Fibroblast of mammary gland (primary cell): ENCODE measurements at places on chromosomes 7 and 10.

DNA sequence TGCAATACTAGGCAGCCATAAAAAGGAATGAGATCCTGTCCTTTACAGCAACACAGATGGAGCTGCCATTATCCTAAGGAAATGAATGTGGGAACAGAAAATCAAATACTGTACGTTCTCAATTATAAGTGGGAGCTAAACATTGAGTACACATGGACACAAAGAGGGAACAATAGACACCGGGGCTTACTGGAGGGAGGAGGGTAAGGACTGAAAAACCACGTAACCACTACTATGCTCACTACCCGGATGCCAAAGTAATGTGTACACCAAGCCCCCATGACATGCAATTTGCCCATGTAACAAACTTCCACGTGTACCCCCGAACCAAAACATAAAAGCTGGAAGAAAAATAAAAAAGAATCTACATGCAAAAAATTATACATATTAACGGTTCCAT, 587.0 kb downstream of the PARD3 start:
- no peak for DNase-seq

- no peak for DNase-seq
Observed at GRCh38 chr7:125412890-125413665, 483.5 kb upstream of the POT1 start.

DNA sequence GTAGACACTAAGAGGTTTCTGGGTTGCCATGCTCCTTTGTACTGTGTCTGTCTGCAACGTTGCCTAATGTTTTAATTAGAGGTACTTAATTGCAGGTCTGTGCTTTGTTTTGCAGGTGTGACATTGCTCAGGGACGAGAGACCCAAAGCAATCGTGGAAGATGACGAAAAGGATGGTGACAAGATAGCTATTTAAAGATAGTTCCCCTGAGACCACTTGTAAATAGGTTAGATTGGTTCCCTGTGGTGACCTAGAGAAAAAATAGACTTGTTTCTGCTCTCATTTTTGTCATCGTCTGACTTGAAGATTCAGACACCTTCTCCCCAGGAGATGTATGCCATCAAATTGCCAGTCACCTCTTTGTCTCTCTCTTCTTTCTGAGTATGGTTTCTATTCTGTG, 20.1 kb downstream of the PPP1R17 start:
- no peak for DNase-seq

DNA sequence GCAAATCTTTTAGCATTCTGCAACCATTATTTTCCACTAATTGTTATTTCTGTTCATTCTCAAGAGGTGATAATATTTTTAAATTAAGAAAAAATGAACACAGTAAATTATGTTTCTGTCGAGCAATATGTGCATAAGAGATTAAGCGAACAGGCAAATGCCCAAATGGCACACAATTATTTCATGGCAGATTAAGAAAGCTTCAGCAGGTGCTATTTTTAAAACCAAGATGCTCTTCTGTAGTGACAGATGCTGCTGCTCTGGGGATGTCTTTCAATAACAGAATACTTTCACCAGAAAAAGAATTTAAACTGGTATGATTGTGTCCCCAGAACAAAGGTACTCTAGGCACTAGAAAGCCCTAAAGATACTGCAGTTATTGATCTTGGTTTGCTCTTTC, 412.7 kb upstream of the SORCS1 start:
- no peak for DNase-seq

DNA sequence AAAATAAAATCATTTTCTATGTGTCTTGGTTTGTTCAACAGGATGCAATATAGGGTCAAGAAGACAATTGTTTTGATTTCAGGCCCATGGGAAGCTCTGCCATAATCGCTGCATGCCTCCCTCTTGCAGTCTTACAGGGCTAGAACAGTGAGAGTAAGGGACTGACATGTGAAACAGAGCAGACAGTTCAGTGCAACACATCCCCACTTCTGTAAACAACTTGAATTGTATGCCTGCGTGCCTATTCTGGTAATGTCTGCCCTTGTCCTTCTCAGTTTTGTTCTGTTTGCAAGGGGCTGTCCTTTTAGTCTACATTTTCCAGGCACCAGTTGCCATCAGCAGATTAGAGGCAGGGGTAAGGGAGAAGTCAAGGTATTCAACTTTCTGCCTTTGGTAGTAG, 34.8 kb upstream of the GPR37 start:
- no peak for DNase-seq

DNA sequence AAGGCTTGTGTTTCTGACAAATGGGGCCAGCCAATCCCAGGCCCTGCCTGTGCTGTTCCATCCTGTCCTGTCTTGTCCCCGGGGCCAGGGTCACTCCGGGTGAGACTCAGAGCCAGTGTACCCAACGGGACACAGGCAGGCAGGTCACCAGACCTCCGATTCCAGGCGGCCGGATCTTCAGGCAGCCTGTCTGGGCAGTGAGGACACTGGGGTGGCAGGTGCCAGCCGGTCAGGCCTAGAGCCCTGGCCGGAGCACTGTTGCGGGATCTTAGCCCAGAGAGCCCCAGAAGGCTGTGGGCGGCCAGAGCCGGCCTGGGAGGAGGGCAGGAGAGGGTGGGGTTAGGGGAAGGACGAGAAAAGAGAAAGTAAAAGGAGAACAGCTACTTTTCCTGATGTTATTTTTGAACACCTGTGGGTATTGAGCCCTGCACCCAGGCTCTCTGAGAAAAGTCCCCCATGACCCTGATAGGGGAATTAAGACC, 134.3 kb upstream of the TNRC18 start:
- no peak for DNase-seq

GRCh38 chr10:46550795-46551700, 5.4 kb downstream of the GPRIN2 start:
- no peak for DNase-seq

DNA sequence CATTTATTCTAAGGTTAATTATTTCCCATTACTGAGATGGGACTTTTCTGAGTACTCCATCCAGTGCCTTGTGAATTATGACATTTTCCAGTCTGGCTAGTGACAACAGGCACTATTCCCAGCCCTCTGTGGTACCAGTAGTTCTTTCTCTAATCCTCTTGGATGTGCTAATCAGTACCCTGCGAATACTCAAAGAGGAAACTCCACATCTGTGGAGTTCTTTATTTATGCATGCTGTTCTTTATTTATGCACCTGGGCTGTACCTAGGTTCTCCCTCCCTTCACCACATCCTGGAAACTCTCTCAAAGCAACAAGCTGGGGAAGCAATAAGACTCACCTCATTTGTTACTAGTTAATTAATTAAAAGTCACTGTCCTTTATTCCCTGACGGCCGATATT, 83.5 kb downstream of the TSPAN12 start:
- DNase-seq = no peak

- no peak for DNase-seq
Observed at GRCh38 chr10:114043532-114044246, at the start of gene ADRB1. Gene ADRB1 (plus strand): TSS chr10:114043866. CDS start chr10:114044133, 267 bp downstream.

DNA sequence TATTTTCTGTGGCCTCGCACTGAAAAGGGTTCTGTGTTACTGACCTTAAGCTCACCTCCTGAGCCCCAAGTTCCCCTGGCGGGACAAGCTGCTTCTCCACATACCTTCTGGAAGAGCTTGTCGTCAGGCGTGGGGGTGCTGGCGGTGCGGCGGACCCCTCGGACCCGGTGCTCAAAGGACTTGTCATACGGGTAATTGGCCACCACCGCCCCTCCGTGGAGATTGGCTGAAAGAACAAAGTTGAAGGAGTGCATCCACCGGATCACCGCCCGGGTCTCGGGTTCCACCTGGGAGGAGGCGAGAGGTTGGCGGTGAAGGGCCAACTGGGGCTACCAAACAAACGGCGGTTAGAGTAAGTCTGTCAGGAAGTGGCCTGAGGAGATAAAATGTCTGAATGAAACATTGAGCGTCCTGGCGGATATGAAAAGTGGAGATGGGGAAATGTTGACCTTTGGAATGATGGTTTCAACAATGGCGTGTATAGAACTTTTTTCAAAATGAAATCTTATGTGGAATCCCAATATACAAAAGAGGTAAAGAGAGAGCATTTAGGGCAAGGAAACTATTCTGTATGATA, 16.5 kb downstream of the CPN1 start:
- DNase-seq = no peak

DNA sequence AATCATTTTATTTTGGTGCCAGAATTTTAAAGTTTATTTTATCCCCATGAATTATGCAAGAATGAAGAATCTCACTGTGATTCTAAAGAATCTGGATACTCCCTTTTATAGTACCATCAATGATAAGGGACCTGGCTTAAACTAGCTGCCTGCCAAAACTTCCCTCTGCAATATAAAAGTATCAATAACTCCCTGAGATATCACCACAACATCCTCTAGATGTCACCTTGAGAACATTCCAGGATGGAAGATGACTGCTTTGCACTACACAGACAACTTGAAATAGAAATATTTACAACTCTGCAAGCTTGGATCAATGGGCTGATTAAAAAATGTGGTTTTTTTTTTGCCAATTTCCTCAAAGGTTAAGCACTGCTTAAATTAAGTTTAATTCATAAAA, 142.1 kb downstream of the SLC25A13 start:
- peak; percentile 30 for DNase-seq

- no peak for DNase-seq
Observed at GRCh38 chr7:158030566-158030965, 557.1 kb downstream of the PTPRN2 start.

DNA sequence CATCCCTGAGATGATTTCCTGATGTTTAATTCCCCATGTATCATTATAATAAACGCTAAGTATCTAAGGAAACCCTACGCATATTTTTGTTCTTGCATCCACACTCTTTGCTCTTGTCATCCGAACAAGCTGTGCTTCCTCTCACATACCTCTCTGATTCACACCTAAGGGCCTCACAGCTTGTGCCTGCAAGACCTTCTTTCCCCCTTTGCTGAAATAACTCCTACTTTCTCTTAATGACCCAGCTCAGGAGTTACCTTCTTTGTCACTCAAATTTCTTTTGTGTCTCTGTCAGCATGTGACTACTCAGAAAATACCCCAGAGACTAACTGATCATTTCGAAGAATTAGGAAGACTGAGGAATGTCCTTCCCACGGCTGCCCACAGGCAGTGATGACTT, 209.3 kb upstream of the IMMP2L start:
- no peak for DNase-seq

DNA sequence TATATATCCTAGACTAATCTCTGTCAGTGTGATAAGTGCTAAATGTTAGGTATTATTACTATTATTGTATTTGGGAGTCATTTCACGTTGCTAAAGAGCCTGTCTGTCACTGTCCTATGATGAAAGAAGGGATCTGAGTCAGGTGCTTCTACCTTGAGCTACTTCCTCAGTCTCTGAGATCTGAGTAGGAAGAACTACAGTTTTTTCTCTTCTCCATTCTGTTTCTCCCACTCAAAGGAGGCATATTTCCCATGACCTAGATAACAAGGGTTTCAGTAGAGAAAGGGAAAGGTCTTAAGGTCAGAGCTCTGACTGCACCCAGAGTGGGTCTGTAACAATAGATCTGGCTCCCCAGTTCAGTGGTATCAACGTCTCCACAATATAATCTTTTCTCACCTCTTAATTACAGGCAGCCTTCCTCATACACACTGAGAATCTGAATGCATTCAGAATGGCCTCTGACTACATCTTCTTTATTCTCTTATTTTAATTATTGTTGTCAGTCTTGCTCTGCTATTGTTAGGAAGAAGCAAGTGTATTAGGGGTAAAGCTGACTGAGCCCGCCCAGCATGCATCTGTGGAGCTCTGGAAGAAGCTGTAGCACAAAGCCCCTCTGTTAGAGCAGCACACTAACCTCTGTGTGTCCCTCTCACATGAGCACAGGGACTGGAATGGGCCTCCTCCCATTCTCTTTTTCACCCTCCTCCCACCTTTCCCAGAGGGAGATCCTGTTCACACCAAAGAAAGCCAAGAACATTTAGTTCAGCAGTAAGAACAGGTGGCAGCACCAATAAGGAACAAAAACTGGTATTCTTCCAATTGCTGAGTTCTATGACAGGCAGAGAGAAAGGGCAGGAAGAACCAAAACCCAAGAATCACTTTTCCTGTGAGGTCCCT, 38.1 kb downstream of the USP54 start:
- no peak for DNase-seq

DNA sequence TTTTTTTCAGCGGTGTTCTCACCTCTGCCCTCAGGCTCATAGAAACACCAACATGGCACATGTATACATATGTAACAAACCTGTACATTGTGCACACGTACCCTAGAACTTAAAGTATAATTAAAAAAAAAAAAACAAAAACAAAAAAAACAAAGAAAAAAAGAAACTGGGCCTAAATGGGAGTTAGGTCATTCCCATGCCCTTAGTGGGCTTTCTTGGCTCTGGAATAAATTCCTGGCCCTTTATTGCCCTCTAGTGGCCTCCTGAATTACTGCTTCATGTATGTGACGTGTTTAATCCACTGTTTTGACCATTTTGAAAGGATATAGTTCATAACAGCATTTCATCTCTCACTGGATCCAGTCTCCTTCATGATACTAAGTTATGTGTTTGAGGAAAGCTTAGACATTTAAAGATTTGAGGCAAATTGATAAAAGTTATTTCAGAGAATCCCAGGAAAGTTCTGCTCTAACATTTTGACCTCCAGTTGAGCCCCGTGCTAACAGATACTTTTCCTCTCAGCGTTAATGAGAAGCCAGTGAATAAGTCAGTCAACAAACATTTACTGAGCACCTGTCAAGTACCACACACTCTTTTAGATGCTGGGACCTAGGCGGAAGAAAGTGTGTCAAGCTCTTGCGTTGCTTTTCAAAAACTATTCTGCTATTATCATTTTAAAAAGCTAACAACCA, 54.7 kb upstream of the SYPL1 start:
- peak; percentile 87 for DNase-seq

DNA sequence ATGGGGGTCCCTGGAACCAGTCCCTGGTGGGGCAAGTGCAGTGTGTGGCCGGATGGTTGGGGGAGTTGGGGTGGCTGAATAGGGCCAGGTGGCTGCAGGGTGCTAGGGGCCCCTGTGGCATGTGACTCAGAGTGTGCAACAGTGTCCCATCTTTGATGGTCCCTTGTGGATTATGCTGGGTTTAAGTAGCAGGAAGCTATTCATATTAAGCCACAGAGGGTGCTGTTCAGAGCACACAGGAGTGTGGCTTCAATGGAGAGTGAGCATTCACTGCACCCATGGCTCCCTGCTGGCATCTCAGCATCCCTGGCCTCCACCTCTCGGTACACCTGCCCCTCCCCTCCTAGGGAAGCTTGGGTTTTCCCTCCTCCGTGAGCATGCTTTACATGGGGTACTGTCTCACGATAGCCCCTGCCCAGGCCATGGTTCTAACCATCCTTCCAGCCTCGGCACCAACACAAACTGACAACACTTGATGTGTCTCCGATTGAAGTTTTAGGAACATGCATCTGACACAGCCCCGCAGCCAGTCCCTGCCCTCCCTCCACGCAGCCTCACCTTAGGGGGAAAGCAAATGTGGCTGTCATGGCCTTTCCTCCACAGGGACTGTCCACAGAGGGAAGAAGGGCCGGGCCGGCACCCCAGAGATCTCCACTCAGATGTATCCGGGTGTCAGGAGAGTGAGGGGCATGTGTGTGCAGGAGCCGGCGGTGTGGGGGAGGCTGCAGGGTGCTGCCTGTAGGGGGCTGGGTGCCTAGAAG, 30.4 kb upstream of the PPIF start:
- no peak for DNase-seq
